ENCODE measurements at places on chromosomes 5 and 9.

GRCh38 chr5:170341545-170341944, 44.0 kb upstream of the LCP2 start:
- no peak for DNase-seq

GRCh38 chr5:55994998-55995914, 493 bp upstream of the IL6ST start:
- DNase-seq = peak; percentile 99

- no peak for DNase-seq
Observed at GRCh38 chr5:74866596-74867162, 492 bp upstream of the FAM169A start.

DNA sequence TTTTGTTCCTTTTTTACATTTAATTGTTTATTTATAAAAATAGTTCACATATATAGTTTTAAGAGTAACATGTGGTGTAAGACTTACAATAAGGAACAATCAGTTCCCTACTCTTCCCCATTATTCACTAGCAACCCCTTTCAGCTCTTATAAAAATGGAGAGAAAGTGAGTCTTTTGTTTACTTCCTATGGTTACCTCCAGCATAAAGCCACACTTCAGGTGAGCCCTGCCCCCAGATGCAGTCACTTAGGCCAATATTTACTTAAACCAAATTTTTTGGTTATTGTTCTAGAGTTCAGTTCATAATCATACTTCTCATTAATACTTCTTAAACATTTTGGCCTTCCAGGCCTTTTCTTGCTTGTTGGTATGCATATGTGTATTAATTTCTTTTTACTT, 33.7 kb downstream of the UBE2R2 start:
- DNase-seq = no peak

DNA sequence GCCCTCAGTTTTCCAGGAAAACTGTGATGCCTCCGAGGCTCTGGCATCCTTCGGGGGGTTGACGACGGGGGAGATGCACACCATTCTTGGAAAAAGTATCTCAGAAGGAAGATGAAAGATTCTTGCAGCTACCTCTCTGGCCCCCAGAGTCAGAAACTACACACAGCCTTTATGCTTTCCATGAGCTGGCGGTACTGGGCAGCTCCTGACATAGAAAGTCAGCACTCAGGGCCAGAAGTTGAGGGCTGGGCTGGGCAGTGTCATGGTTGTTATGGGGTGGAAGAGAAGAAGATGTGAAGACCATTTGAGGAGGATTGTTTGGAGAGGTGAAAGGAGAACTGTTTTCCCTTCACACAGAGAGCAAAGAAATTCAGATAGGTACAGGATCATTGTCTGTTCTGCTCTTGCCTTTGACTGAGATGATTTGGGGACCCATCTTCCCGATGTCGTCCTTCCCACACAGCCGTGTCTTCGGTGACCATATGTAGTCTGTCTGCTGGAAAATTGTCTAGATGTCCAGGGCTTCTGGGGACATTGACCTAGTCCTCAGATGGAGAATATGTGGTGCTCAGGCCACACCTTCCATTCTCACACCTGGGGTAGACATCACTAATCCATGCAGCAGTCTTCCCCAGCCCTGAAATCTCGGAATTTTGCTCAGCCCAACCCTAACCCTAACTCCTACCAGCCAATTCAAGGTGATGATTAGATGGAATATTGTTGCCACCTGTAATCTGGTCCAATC, 237.1 kb downstream of the CACNA1B start:
- DNase-seq = no peak

GRCh38 chr9:133844398-133844784, 106.2 kb upstream of the SARDH start:
- DNase-seq = no peak

GRCh38 chr5:141826674-141827073, 51.5 kb downstream of the PCDH1 start:
- no peak for DNase-seq

DNA sequence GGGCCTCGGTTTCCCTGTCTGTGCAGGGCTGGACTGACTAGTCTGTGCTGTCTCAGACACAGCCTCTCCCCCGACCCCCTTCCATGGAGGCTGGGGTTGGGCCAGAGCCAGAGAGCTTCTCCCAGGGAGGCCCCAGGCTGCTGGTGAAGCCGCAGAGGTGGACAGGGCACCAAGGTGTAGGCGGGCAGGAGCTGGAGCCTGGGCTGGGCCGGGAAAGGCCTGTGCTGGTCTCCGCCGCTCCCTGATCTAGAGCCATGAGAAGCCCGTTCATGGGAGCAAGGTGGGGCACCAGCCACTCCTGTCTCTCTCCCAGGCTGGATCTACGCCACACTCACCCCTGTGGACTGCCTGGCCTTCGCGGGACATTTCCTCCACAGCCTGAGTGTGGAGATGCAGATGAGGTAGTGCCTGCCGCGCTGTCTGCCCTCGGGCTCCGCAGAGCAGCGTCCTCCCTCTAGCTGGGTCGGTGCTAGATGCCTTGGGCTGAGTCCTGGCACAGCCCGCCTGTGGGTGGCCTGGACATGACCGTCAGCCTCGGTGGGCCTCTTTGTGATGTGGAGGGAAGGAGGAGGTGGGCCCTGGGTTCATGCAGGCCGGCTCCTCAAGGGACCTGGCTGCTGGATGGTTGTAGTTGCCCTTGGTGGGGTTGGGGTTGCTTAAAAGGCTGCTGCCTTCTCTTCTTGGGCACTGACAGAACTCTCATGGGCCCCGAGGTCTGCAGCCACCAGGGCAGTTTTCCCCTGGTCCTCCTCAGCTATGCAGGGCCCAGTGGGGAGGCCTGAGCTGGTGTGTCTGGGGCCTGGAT, 79.4 kb downstream of the PHF2 start:
- peak; percentile 3 for DNase-seq

DNA sequence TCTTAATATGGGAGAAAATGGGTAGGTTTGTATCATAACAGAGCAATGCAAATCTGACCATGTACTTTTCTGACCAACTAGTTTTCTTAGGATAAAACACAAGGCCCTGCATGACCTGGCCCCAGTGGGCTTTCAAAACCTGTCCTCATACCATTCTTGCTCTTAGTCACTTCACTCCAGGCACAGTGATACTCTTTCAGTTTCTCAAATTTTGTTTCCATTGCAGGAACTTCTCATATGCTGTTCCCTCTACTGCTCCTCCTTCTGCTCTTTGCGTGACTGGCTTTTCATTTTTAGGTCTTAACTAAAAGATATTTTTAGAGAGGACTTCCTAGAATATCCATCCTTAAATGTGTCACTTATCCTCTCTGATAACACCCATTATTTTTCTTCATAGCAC, 112.4 kb downstream of the INIP start:
- no peak for DNase-seq

DNA sequence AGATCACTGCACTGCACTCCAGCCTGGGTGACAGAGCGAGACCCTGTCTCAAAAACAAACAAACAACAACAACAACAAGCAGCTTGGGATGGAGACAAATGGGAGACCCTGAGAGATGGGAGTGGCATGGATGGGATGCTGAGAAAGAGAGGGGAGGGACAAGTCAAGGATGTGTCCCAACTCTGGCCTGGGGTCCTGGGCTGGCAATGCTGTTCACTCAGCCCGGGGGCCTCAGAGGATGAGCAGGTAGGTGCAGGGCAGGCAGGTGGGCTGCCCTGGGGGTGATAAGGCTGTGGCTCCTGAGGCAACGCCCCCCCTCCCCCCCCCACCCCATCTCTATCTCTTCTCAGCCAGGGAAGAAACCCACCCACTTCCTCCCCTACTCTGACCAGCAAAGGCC, 123.0 kb downstream of the LHX2 start:
- no peak for DNase-seq

- no peak for DNase-seq
Observed at GRCh38 chr9:124795881-124796431, 19.0 kb downstream of the OLFML2A start.

DNA sequence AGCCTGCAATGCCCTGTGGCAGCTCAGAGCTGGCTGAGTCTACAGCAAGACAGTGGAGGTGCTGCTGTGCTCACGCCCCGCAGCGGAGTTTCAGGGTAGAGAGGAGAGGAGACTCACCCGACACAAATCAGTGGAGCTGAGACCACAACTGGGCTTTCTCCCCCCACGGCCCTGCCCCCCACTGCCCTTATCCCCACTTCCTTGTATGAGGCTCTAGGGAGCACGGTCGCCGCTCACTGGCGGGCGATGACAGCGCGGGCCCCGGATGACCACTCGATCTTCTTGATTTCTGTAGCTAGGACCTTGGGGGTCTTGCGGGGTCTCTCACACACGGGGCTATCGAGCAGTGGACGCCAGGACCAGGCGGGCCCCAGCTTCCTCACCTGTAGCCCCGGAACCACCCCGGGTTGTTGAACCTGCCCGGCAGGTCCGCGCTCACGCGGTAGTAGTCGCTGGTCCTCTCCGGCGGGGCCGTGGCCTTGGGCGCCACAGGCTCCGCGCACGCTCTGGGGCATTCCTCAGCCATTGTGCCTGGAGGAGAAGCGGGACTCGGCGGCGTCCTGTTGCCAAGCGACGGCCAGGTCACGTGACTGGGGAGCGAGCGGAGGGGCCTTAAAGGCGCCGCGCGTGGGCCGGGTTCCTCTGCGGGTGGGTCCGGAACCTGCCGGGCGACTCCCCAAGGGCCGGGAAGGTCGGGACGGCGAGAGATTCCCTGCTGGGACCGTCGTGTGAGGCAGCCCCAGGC, 984 bp upstream of the MRPS2 start:
- DNase-seq = peak; percentile 97

- DNase-seq = no peak
Observed at GRCh38 chr5:117680426-117680825, 1105.8 kb upstream of the SEMA6A start.

GRCh38 chr9:3479514-3480352, 46.1 kb downstream of the RFX3 start:
- no peak for DNase-seq

DNA sequence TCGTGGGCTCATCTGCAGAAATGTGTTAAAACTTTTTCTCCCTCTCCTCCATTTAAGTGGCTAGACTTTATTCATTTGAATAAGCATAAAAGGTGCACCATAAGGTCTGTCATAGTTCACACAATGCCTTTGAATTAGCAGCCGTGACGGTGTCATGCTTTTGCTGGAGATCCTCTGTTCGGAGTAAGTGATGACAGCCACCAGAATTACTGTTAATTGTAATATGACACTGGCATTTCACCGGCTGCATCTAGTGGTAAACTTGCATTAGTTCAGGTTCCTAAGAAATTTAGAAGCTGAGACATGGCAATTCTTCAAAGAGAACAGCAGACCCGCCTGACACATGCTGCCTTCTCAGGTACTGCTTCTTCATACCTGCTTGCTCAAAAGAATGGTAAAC, 241.7 kb downstream of the EBF1 start:
- DNase-seq = no peak

GRCh38 chr9:81894891-81895290, 33.3 kb upstream of the SPATA31D4 start:
- no peak for DNase-seq

GRCh38 chr9:83620841-83621636, 1.9 kb upstream of the IDNK start:
- peak; percentile 57 for DNase-seq

- no peak for DNase-seq
Observed at GRCh38 chr5:34657274-34657921, 1.3 kb downstream of the RAI14 start.

DNA sequence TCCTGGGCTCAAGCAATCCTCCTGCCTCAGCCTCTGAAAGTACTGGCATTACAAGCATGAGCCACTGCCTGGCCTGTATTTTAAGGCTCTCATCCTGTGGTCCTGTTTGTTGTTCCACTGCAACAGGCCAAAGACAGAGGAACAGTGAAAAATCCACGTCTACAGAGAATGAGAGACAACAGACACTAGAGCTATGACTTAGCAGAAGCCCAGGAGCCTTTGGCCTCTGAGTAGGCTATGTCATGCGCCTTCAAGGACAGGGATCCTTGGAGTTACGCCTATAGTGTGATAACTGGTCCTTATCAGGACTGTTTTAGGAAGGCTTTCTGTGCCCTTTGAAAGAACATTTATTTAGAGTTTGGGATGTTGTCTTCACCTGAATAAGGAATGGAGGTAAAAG, 10.5 kb downstream of the POC5 start:
- DNase-seq = no peak

DNA sequence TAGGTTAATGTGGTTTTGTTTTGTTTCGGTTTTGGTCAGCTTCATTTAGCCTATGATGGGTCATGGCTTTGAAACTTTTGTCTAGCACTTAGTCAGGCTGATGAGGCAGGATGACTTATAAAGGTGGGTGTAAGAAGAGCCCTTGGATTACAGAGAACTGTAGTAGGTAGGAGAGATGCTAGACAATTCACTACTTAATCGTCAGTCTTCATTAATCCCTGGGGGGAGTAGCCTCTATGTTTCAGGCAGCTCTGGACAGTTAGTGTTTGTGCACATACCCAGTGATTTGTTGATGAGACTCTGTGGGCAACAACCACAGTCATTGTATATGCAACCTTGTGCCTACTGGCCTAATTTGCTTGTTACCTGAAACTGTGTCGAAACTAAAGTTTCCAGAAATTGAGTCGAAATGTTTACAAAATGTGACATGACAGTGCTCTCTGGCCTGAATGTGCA, 113.3 kb downstream of the MTREX start:
- no peak for DNase-seq

GRCh38 chr5:50763846-50764245, 97.4 kb downstream of the PARP8 start:
- DNase-seq = no peak

DNA sequence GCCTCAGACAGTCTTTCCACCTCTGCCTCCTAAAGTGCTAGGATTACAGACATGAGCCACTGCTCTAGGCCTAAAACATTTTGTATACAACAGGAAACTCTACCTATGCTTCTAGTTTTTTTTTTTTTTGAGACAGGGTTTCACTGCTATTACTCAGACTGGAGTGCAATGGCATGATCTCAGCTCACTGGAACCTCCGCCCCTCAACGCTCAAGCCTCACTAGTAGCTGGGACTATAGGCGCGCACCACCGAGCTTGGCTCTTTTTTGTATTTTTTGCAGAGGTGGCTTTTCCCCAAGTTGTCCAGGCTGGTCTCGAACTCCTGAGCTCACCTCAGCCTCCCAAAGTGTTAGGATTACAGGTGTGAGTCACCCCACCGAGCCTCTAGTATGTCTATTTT, 5.4 kb downstream of the HSPA9 start:
- DNase-seq = no peak

DNA sequence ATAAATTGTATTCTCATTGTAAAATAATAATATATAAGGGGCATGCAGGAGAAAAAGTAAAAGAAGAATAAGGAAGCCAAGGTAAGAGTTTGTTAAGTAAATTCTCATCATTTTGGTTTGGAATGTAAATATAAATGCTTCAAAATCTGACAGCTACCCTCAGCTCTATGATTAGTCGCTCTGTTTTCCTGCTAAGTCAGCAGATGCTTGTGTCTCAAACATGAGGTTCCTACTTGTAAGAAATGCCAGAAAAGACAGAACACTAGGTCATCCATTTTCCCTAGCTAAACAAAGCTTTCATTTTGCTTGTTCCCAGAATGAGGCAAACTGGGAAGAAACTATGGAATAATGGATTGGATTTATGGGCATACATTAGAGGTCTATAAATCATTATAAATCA, 293.1 kb downstream of the DMRTA1 start:
- DNase-seq = no peak

GRCh38 chr5:150408231-150408943, 4.3 kb downstream of the CD74 start:
- DNase-seq = no peak

GRCh38 chr5:173198049-173198448, 37.0 kb downstream of the NKX2-5 start:
- no peak for DNase-seq

GRCh38 chr5:3317051-3317795, 278.4 kb upstream of the IRX1 start:
- no peak for DNase-seq

GRCh38 chr9:133939171-133939785, 52.8 kb downstream of the VAV2 start:
- no peak for DNase-seq
